ENCODE measurements at places on chromosomes 11 and 22.

- no peak for DNase-seq
These were observed 208.4 kb downstream of the BRD1 start for GRCh38 chr22:49619301-49619700.

DNA sequence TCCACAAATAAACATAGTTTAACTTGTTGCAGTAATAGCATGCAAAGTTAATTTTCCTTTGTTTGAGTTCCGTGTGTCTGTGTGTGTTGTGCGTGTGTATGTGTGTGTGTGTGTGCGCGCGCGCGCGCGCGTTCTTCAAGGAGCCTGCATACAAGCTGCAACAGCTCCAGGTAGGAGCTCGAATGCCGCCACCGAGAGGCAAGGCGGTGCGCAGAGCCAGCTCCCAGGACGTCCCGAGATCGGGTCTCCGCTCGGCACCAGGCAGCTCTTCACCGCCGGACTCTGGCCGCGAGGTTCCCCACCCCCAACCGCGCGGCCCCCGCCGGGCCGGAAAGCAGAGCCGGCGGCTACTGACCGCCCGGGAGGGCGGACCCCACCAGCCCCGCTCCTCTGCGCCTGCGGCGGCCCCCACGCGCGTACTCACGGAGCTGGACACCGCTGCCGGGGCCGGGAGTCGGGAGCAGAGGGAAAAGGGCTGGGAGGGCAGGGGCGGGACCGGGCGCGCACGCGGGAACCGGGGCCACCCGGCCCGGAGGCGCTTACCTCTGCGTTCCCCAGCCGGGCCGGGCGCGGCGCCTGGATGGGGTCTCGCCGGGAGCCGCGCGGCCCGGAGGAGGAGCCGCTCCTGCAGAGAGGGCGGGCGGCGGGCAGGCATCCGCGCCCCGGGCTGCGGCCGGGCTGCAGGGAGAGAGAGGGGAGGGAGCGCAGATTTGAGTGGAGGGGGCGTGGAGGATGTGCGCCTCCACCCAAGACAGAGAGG is 40.4 kb upstream of the AKIP1 start:
- DNase-seq = no peak

- DNase-seq = no peak
These were observed 292.2 kb downstream of the MN1 start for GRCh38 chr22:27509132-27509920.

DNA sequence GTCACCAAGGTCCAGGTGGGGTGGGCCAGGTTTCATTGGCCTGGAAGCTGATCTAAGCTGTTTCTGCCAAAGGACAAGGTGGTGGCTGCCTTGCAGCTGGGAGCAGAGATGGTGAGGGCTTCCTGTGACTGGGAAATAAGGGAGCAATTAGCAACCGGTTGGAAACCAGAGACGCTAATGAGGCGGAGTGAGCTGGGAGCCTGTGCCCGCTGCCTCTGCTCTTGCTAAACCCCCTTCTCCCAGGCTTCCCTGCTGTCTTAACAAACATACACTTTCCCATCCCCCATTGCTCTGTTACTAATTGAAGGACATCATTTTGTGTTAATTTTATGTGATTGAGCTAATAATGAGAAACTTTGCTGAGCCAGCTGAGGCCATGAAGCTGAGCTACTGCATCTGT is 121.8 kb downstream of the INSC start:
- no peak for DNase-seq

- DNase-seq = no peak
These were observed 6.5 kb downstream of the VSTM5 start for GRCh38 chr11:93843906-93844305.

- DNase-seq = no peak
These were observed 86.3 kb downstream of the FCHSD2 start for GRCh38 chr11:73055655-73056354.

GRCh38 chr22:35961480-35962295 is 66.9 kb downstream of the RBFOX2 start:
- no peak for DNase-seq

GRCh38 chr11:19595840-19596751 is 116.5 kb upstream of the NAV2 start:
- no peak for DNase-seq

DNA sequence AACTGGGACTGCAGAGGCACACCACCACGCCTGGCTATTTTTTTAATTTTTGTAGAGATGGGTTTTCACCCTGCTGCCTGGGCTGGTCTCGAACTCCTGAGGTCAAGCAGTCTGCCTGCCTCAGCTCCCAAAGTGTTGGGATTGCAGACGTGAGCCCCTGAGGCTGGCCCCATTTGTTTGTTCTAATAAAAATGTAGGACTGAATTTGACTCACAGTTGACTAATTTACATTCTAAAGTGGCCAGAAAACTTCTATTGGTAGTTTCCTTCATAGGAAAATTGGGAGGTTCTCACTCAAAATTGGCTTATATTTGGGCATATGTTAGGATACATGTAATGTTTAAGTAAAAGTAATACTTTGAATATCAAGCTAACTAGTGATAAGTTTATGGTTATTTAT is 35.0 kb downstream of the PPFIA1 start:
- DNase-seq = no peak

- DNase-seq = no peak
These were observed 32.6 kb downstream of the MYO18B start for GRCh38 chr22:25774575-25775026.

GRCh38 chr11:99349151-99349673 is 328.5 kb downstream of the CNTN5 start:
- no peak for DNase-seq

DNA sequence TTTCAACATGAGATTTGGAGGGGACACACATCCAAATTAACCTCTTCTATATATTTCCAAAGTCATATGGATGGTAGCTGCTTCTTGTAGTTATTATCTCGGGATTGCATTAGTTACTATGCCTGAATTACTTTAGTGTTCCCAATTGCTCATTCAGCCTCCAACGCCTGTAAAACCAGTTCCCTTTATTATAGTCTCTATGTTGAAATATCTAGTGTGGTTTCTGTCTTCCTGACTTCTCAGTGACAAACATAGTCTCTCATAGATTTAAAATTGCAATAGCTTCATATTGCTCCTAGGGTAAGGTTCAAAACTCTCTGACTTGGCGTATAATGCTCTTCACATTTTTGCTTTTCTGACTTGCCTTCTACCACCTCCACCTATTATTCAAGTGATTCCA is 366.4 kb downstream of the CASP12 start:
- no peak for DNase-seq

DNA sequence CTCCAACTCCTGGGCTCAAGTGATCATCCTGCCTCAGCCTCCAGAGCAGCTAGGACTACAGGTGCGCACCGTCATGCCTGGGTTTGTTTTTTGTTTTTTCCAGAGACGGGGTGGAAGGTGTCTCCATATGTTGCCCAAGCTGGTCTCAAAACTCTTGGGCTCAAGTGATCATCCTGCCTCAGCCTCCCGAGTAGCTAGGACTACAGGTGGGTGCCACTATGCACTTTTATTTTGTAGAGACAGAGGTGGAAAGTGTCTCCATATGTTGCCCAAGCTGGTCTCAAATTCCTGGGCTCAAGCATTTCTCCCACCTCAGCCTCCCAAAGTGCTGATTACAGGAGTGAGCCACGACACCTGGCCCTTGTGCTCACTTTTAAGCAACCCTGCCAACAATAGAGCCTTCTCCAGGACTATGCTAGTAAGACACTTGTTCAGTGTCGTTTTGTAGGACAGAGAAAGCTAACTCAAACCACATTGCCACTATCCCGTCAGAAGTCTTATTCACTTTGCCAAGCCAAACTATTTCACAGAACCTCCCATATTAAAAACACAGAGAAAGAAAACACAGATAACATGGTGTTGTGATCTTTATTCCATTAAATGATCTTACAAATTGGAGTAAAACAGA is 9.4 kb upstream of the PLAAT3 start:
- DNase-seq = no peak

- no peak for DNase-seq
These were observed 86.6 kb downstream of the FBXO7 start for GRCh38 chr22:32561163-32561562.

- DNase-seq = no peak
These were observed 23.5 kb upstream of the ARHGAP8 start for GRCh38 chr22:44728761-44729324.

DNA sequence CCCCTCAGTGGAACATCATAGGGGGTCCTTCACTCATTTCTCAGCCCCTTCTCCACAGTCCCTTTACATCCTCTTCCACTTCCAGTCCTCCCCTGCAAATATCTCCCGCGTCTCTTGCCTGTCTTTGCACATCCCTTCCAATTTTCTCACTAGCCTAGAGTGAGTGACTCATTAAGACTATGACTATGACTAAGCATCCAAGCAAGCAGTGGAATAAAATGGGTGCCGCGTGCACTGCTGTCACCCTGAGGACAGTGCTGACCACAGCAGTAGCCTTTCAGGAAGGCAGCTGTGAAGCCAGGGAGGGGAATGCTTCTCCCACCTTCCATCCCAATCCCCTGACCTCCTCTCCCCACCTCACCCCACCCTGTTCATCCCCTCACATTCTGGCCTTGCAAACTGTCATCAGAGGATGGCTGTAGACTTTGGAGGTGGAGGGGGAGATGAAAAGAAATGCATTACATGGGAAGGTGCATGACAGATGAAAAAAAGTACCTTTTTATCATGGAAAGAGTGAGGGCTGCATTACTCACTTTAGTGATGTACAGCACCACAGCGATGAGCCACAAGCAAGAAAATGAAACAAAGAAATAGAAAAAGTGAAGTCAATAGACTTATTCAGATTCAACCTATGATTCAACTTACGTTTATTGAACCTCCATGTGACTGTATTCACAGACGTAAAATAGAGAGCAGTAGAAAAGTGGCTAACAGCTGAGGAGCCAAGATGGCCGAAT is 948.2 kb downstream of the NTM start:
- no peak for DNase-seq

DNA sequence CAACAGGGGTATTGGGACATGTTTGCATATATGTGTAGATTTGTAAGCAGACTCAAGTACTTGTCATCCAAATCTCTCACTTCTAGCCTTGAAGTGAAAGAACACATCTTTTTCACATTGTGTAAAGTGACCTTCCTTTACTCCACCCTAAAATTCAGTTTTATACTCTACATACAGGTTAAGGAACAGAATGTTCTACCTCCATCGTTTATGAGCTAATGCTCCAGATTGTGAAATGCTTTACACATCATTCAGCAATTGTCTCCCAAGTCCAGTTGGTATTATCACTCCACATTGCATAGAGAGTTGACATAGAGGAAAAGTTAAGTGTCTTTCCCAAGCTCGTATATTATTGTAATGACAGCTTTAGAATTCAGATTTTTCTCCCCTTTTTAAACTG is 46.1 kb upstream of the BLID start:
- no peak for DNase-seq

GRCh38 chr11:60615497-60615896 is 83.9 kb upstream of the MS4A8 start:
- no peak for DNase-seq

DNA sequence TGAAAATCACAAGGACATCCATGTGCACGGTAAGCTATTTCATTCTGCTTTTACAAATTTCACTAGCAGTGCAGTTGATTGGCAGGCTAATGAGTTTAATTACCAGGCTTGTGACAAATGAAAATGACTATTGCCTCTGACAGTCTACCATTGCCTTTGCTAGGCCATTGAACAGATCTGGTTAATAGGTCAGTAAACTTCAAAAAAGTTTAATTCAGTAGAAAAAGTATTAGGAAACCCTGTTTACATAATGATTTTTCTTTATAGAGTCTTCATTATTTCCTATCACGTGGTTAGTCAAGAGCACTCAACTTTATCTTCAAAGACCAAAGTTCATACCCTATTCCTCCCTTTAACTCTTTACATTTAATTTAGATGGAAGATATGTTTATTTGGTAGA is 77.0 kb downstream of the PRMT3 start:
- no peak for DNase-seq

GRCh38 chr11:116931206-116931953 is 94.0 kb upstream of the APOA1 start:
- peak; percentile 38 for DNase-seq

- DNase-seq = no peak
These were observed 103.8 kb downstream of the FAM168A start for GRCh38 chr11:73493956-73494598.

- DNase-seq = no peak
These were observed 34.5 kb upstream of the EED start for GRCh38 chr11:86209806-86210657.

- DNase-seq = no peak
These were observed 165.6 kb downstream of the ETS1 start for GRCh38 chr11:128421577-128422330.

- DNase-seq = no peak
These were observed 3.1 kb downstream of the CELSR1 start for GRCh38 chr22:46534177-46534776.

GRCh38 chr11:128579798-128580504 is 7.4 kb downstream of the ETS1 start:
- no peak for DNase-seq

DNA sequence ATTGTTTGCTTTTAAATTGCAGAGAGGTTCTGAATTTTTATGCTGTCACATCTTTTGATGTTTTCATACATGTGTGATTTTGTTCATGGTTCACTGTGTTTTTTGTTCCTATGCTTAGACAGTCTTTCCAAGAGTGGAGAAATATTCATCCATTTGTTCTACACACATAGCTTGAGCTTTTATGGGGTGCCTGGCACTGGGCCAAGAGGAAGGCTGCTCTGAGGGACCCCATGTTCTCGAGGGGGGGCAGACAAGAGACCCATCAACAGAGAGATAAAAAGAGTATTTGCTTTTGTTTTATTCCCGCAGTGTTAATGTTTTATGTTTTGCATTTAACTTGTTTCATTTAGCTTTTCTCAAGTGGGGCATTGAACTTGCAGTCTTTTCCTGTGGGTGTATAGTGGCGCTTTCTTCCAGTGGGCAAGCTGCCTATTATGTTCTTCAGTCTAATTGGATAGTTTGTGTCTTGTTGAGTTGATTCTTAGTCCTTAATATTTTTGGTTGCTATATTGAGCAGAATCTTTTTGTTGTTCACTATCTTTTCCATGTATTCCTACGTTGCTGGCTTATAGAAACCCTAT is 57.7 kb downstream of the CABIN1 start:
- no peak for DNase-seq

DNA sequence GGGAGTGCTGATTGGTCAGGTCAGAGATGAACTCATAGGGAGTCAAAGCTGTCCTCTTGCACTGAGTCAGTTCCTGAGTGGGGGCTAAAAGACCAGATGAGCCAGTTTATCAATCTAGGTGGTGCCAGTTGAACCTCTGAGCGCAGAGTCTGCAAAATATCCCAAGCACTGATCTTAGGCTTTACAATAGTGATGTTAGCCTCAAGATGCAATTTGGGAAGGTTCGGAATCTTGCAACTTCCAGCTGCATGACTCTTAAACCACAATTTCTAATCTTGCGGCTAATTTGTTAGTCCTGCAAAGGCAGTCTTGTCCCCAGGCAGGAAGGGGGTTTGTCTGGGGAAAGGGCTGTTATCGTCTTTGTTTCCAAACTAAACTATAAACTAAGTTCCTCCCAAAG is 92.3 kb upstream of the PARVA start:
- no peak for DNase-seq
